T-helper 1 cell (primary cell): ENCODE measurements at places on chromosomes 5 and 9.

DNA sequence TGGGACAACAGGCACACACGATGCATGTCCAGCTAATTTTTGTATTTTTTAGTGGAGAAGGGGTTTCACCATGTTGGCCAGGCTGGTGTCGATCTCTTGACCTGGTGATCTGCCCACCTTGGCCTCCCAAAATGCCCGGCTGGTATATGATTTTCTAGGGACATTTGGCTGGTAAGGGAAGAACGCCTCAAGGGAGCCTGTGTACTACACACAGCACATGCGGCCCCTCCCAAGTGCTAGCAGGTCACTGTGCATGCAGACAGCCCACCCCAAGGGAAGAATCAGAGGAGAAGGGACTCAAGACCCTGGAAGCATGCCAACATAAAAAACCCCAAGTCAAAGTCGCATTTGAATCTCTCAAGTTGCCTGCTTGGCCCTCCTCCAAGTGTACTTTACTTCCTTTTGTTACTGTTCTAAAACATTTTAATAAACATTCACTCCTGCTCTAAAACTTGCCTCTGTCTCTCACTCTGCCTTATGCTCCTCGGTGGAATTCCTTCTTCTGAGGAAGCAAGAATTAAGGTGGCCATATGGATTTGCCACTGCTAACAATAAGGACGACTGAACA is 24.3 kb upstream of the OTULINL start:
- no peak for DNase-seq

DNA sequence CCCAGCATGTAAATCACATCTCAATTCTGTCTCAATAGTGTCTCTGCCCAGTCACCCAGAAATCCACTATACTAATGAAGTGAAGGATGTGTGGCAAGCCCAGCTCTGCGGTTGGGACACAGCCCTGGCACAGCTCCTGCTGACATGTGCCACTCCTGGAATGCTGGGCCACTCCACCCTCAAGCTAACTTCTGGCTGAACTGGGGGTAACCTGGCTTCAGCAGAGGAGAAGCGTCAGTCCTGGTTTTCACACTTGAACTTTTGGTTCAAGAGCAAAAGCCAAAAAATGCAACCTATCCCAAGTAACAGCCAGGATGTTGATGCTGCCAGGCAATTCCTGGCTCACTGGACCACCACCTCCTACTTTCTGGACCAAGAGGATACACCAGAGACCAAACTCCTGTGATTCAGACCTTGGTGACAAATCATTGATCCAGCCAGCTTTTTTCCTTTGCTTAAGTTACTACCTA is 86.4 kb downstream of the ARRDC3 start:
- no peak for DNase-seq

- no peak for DNase-seq
Observed at GRCh38 chr9:88536951-88537760, 2.2 kb downstream of the NXNL2 start.

DNA sequence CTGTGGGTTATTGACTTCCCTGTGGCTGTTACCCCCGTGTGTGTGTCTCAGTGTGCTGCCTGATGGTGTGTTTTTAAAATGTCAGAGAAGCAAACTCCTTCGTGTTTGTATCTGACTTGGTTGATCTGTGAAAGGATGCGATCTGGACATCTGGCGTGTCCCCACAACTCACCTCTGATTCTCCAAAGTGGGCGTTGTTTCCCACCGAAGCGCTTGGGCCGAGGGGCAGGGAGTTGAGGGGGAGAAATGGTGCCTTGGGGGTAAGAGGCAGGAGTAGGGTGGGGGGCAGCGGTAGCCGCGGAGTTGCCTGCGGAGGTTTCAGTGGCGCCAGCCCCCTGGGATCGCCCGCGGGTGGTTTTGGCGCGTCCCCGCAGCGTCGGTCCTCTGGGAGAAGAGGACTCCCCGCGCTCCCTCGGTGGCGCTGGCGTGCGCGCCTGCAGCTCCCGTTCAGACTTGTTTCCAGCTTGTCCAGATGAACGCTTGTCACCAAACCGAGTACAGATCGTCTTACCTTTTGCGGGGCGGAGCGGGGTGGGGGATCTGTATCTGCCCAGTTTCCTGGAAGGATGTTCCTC is 1.1 kb downstream of the MAST4 start:
- DNase-seq = peak; percentile 31

DNA sequence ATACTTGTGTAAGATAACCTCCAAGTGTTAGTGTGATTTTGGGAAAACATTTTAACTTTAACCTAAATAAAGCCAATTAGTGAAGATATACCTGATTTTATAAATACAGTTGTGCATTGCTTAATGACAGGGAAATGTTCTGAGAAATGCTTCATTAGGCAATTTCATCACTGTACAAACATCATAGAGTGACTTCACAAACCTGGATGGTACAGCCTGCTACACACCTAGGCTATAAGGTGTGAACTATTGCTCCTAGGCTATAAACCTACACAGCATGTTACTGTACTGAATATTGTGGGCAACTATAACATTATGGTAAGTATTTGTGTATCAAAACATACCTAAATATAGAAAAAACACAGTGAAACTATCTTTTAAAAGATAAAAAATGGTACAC is 166.8 kb upstream of the TARS1 start:
- no peak for DNase-seq

DNA sequence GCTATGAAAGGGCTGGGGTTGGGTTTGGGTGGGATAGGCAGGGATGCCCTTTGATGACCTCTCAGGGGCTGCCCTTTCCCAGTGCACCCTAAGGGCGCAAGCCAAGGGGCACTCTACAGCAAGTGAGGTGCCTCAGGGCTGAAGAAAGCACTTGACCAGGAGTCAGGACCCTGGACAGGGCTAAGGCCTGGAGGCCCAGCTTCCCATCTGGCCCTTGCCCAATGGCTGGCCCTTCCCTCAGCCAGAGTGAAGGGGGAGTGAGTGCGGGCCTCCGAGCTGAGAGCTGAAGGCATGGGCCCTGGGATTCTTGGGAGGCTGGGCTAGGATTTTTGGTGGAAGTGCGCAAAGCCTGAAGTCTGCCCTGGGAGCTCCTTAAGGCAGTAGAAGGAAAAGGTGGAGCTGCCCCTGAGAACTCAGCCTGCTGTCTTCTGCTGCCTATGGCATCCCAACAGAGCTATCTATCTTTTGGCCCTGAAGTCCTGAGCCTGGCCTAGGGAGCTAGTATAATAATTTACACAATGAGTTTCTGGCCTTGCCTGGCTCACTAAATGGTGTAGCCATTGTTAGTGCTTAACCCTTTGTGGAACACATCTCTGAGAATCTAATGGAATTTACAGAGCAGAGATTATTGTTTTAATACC is 16.4 kb downstream of the JADE2 start:
- DNase-seq = no peak

DNA sequence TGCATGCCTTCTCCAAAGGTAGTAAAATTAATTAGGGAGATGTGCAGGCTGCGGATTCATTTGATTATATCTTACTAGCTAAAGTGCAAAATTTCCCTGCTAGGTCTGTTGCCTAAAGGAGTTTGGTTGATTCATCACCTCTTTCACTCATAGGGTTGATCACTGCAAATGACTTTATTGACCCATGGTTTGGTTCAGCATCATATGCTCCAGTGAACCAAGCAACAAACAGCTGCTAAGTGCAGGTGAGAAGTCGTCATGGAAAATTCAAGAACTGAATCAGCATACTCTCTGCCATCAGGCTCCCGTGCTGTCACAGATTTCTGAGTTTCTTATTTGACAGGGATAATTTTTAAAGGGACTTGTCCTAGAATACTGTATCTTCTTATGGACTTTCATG is 571.8 kb upstream of the CDH18 start:
- DNase-seq = no peak

- DNase-seq = no peak
Observed at GRCh38 chr5:180823346-180823745, 20.7 kb upstream of the MGAT1 start.

- DNase-seq = no peak
Observed at GRCh38 chr5:166018716-166019115, 2272.7 kb upstream of the WWC1 start.

- no peak for DNase-seq
Observed at GRCh38 chr9:134046894-134047681, 20.7 kb downstream of the BRD3 start.

DNA sequence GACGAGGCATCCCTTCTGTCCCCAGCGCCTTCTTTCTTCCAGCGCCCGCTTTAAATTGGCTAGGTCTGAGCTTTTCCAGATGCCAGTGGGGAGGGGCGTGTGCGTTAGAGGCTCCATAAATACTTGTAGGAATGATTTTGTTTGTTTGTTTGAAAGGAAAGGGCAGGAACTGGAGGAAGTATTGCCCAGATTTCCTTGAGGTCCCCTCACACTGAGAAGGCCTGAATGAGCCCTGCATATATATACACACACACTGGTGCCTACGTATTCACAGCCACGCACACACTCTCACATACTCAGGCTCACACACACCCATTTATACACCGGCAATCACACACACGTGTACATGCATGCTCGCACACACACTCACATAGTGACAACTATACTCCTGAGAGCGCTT is 1.0 kb upstream of the SLIT3 start:
- DNase-seq = no peak

GRCh38 chr9:81588148-81588871 is 101.0 kb downstream of the TLE1 start:
- DNase-seq = no peak

DNA sequence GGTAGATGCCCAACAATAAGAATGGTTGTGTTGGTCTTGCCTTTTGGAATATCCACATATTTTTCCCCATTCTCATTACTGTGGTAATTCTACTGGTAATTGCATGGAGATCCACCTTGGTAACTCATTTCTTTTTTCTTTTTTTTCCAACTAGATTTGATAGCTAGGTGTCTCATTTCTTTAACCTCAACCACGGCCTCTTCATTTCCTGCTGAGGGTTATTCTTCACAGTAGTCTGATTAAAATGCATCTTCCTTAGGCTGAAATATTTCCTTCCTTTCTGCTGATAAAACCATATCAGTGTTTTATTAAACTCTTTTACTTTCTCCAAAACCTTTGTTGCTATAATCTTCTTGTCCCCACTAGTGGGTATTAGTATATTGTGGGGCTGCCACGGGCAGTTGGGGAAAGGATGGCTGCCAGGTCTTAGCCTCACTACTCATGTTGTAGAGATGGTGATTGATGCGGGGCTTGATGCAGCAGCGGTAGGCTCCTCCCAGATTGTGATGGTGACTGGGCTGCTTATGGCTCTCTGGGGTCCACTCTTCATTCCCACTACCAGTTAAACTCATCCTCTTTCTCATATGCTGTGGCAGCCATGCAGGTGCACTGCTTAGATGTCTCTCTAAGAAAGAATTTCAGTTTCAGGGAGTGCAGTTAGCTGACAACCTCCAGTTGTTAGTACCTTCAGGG is 35.9 kb downstream of the KIF2A start:
- DNase-seq = no peak

GRCh38 chr5:170113522-170113900 is 7.8 kb downstream of the FOXI1 start:
- DNase-seq = no peak

- DNase-seq = no peak
Observed at GRCh38 chr5:95398989-95399388, 7.8 kb downstream of the FAM81B start.

DNA sequence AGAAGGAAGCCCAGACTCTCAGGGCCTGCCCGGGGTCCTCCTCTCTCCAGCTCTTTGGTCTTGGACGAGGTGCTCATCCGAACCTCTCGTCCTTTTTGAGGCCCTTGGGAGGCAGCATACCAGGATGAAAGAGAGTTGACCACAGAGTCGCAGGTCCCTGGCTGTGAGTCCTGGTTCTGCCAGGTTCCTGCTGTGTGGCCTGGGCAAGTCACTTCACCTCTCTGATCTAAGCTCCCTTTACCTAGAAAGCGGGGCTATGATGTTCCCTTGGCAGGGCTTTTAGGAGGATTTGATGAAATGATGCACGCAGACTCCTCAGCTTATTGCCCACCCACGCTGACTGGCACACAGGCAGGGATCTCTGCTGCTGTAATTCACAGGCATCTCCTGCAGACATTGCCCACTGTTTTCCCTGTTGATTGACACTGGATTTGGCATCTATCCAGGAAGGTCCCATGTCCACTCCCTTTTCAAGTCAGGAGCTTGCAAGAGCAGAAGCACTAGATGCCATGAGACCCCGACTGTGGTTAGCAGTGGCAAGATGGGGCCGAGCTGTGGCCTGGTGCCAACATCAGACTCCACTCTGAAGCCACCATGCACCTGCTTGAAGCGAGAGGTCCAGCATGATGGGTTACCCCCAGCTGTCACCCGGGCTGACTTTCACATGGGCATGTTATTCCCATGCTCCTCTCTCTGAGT is 71.5 kb downstream of the MACROH2A1 start:
- no peak for DNase-seq

GRCh38 chr9:131707733-131708157 is 32.1 kb downstream of the RAPGEF1 start:
- no peak for DNase-seq

DNA sequence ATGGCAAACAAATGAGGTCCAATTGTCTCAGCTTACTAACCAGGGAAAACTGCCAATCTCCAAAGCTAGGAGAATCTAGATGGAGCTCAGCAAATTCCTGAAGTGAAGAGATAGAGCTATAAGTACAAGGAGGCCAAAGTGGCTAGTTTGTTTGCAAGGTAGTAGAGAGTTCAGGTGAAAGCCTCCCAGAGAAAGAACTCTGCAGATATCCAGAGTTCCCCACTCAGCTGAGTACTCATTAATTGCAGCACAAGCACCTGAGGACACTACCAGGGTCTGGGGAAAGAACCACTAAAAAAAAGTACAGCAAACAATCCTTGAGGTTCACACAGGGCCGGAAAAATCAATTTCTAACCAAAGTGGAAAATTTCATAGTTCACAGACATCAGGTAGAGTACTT is 250.9 kb downstream of the TMEM232 start:
- no peak for DNase-seq

DNA sequence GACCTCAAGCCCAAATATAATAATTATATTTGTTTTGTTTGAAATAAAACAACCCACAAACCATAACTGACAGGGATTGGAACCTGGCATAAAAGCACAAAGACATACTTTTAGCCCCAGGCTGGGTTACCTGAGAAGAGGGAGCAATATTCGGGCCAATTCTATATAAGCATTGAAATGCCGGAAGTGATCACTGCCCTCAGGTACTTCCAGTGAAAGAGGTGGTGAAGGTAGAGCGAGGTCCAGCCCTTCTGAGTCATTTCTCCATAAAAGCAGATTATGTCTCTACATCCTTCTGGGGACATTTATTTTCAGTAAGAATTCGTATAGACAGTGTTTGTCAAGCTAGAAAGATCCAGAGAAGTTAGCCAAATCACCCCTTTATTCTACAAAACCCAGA is 59.6 kb downstream of the GCNT4 start:
- no peak for DNase-seq

DNA sequence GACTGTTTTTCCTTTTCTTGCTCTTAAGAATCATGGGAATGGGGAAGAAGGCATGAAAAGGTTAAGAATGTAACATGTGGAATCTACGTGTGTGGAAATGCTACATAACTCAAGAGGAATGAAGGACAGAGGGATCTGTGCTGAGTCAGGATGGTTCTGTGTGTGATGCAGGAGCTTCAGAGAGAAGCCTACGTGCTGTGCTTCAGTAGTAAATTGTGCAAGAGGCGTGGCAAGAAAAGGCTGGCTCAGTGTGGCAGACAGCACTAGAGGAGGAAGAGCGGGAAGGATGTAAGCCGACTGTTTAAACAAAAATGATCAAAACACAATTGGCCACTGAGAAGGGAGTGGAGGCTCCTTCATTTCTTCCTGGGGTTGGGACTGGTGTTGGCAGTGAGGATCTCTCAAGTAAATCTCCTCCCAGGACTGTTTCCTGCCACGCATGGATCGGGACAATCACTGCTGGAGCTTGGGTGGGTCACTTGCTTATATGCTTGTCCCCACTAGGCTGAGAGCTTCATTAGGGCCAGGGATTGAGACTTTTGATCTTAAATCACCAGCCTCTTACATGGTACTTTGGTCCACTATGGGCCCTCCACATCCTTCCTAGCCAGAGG is 59.4 kb upstream of the BASP1 start:
- DNase-seq = no peak

- no peak for DNase-seq
Observed at GRCh38 chr9:129446828-129447550, 173.9 kb downstream of the C9orf50 start.
